ENCODE measurements at places on chromosomes 2 and 18.

DNA sequence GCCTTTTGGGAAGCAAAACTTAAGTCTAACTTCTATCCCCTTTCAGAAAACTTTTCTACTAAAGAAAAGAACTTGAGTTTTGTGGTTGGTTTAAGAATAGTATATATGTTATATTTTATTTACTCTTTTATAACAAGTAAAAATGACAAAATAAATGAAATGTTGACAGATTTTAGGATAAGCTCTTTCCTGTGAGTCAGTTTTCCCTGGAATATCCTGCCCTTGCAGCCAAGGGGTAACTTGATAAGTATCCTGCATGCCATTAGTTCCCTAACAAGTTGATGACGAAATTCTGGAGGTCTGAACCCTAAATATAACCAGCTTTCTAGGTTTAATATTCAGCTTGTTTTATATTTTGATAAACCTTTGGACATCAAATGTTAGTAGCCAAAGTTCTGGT is 7.3 kb upstream of the HTR2B start:
- DNase-seq: no peak

DNA sequence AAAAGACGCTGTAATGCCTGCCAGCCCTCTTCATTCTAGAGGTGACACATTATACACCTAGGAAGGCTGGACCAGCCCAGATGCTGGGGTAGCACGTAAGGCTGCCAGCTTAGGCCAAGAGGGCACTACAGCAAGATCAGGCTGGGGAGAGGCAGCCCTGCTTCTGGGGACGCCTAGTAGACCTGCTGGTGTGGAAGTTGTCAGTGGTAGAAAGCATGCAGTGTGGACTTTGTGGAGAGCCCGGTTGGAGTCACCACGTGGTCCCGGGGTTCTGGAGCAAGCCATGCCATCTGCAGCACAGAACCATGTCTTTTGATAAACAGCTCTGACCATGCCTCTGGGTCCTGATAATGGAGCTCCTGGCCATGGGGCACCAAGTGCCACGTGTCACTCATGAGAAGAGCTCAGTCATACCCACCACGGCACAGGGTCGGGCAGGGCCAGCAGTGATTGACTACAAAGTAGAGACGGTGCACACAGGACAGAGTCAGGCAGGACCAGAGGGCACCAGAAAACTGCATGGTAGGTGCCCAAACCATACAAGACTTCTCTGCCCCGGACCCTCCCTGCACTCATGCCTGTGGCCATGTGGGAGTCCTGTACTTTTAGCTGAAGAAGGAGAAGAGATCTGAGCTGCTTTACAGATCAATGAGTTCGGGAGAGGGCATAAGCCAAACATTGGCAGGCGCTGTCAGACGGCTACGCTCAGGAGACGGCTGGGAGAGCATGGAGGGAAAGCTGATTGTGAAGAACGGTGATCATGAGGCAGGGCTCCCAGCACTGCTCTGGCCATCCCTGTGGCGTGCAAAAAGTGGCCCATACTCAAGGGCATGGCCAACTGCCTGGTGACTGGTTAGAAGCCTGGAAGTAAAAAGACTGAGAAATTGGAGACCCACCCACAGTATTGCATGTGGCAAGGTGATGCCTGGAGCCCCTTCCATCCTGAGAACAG is 114.9 kb downstream of the EIPR1 start:
- DNase-seq: no peak

- no peak for DNase-seq
These were observed 350.4 kb downstream of the TSN start for GRCh38 chr2:122105877-122106206.

- no peak for DNase-seq
These were observed 24.2 kb upstream of the COX7A2L start for GRCh38 chr2:42385225-42385624.

DNA sequence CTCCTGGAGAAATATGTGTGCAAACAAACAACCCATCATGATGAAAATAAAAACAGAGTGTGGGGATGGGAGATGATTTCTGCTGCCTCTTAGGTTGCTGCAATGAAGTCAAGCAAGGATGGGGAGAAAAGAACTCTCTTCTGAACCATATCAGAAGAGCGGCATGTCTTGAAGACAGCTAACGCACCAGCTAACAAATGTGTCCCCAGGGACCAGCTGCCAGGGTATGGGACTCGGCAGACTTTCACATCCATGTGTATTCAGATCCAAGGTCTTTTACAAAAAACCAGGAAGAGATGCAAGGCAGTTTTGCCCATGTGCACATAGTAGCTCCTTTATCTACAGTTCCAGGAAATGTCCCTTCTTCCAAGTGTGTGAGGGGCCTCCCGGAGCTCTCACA is 125.4 kb downstream of the CLIP4 start:
- DNase-seq: no peak

GRCh38 chr2:174444761-174445160 is 42.1 kb downstream of the GPR155 start:
- no peak for DNase-seq

All from stimulated activated CD4-positive, alpha-beta T cell treated with anti-CD3 and anti-CD28 coated beads, Interleukin-1b, Interleukin-23, amount 100 ng/mL, for 4 hours (primary cell).